ENCODE measurements at places on chromosomes 6 and 20.

DNA sequence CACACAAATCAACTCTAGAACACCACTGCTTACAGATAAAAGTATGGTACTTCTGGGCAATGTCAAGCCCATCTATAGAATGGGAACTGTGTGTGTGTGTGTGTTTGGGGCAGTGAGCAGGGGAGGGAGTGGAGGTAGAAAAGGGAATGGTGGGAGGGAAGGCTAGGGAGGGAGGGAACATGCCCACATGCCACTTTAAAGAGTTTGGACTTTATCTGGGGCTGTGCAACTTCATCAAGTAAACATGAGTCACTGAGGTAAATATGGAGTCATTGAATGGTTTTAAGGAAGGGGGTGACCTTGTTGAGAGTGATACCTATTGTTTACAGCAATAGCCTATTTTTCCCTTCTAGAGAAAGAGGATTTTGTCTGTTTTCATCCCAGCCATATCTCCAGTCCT is 22.5 kb upstream of the RNGTT start:
- DNase-seq, result no peak

DNA sequence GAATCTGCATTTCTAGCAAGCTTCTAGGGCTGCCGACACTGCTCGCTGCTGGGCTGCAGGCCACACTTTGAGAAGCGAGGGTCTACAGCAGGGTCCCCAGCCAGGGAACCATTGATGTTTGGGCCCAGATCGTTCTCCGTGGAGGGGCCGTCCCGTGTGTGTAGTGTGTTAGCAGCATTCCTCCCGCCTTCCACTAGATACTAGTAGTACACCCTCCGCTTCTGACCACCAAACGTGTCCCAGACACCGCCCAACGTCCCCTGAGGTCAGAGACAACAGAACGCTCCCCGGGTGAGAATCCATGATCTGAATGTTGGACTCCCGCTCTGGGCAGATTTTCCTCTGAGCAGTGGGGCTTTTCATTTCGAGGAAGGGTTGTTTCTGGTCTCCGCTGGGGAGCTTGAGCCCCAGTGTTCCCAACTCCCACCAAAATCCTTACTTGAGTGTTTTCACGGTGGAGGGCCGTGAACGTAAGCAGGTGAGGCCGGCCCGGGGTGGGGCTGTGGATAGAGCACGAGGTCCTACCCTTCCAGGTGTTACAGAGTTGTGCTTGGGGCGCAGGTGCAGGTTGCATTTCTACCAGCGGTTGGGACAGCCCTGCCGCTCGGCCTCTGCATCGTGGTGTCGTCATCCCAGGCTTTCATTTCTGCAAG is 124.6 kb downstream of the SYCP2 start:
- no peak for DNase-seq

DNA sequence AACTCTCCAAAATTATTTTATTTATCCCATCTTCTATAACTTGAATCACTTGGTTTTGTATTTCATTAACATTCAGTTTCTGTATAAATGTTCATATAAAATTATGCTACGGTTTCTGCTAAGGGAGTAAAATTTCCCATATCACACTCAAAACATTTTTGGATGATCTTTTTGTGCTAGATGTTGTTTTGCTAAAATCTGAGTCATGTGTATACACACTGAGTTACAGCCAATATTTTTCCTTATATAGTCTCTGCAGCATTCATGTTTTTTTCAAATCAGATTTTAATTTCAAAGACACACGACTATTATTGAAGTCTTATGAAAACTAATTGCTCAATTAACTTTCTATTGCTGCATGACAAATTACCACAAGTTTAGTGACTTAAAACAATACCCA is 54.3 kb upstream of the SLC2A12 start:
- DNase-seq, result no peak

GRCh38 chr20:46350201-46350985 is 42.1 kb upstream of the CDH22 start:
- DNase-seq, result no peak

- DNase-seq, result no peak
These were observed 272.2 kb downstream of the CDC5L start for GRCh38 chr6:44659726-44660125.

GRCh38 chr20:37295001-37295400 is 5.5 kb downstream of the MANBAL start:
- DNase-seq, result no peak

DNA sequence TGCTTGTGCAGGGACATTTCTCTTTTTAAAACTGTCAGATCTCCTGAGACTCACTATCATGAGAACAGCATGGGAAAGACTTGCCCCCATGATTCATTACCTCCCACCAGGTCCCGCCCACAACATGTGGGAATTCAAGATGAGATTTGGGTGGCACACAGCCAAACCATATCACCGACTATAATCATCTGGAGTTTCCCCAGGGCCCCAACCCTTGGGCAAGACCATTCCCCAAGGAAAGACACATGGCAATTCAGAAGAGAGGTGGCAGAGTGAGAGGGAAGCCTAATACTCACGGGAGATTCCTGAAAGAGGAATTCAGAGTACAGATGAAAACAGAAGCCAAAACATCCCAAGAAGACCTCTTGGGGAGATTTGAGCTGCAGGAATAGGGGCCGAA is 291.0 kb upstream of the PLCB4 start:
- DNase-seq, result no peak

GRCh38 chr6:111080698-111081097 is 6.6 kb upstream of the SLC16A10 start:
- no peak for DNase-seq

- no peak for DNase-seq
These were observed 399.6 kb downstream of the PTPRT start for GRCh38 chr20:42790111-42790510.

DNA sequence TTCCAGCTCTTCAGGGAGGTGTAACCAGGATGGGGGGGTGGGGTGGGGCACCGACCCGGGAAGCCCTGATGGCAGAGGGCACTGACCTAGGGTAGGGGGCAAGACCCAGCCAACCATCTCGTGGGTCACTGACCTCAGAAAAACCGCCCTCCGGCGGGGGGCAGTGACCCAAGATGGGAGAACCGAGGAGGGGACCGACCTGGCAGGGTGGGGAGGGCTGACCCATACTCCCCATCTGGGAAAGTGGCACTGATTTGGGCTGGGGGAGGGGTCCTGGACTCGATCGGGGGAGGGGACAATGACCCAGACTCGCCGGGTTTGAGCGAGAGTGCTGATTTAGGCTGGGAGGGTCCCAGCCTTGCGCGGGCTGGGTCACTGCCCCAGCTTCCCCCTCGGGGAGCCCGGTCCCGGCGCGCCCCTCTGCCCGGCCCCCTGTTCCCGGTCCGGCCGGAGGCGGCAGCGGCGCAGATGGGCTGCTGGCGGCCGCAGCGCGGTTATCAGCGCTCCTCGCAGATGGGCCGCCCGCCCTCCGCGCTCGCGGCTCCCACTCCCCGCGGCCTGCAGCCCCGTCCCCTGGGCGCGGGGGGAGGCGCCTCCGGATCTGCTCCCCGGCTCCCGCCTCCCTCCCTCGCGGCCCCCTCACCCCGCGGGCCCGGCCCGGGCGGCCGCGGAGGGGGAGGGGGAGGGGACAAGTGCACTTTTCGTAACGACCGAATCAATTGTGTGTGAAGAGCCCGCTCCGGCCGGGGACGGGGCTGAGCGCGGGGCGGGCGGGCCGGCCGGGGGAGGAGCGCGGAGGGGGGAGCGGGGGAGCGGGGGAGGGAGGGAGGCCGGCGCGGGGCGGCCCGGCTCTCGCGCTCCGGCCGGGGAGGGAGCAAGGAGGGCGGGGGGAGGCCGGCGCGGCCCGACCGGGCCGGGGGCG is 2.2 kb downstream of the NOL4L start:
- DNase-seq, result no peak

DNA sequence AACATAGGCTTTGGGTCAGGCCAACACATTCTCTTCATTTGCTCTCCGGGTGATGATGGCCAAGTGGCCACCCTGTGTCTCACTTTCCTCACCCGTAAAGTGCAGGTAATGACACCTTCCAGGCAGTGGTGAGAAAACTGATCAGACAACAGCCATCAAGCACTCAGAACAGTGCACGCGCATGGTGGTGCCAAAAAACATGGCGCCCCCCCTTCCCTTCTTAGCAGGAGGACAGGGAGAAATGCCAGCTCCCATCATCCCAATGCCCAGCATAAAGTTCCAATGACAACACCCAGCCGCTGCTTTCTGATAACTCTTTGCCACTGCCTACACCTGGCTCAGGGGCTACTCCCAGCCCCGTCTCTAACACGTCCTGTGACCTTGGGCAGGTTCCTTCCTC is 8.4 kb downstream of the BPIFB1 start:
- no peak for DNase-seq

- no peak for DNase-seq
These were observed 49.6 kb downstream of the CD24 start for GRCh38 chr6:106924694-106925523.
